BJ (cell line): ENCODE measurements at places on chromosomes 11 and 22. TPM values are rescaled to one million over a fixed set of nuclear protein-coding genes. Genes with fewer than 3 reads are reported as not detected.

The OR51I1 gene
- polyA plus RNA-seq = not detected in 2 replicates

The BAIAP2L2 gene
- polyA plus RNA-seq = 1.2 and 1.3 TPM in 2 replicates

DNA sequence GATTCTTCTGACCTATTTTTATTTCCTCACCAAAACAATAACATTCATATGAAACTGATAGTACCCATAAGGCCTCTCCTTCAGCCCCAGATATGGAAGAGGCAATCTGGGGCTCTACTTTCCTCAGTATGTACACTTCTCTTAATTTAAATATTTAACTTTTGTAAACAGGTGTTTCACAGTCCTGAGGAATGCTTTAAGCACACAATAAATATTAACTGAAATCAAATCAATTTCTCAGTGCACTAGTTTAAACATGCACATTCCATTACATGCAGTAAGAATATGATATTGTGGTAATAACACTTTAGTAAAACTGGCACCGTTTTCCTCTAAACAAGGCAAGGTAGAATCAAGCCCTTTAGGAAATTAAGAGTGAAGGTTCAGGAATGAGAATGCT lies 28.9 kb downstream of the APIP start:
- DNase-seq = no peak

DNA sequence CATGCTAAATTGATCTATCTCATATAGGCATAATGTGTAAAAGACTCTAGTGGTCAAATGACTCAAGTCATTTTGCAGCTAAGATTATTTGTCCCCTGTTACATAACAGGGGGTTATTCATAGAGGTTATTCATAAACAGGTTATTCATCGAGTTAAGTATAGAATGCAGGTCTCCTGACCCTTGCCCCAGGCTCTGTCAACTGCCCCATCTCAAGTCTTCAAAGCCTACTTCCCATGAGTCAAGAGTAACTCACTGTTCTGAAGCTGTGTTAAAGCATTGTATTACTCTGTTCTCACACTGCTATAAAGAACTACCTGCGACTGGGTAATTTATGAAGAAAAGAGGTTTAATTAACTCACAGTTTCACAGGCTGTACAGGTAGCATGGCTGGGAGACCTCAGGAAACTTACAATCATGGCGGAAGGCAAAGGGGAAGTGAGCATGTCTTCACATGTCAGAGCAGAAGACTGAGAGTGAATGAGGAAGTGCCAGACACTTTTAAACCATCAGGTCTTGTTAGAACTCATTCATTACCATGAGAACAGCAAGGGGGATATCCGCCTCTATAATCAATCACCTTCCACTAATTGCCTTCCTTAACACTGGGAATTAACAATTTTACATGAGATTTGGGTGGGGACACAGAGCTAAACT lies 226.2 kb upstream of the BLID start:
- no peak for DNase-seq

- DNase-seq = no peak
Observed at GRCh38 chr22:44391015-44391414, 78.3 kb upstream of the SHISAL1 start.

GRCh38 chr11:58617976-58618557 lies 4.4 kb upstream of the CNTF start:
- no peak for DNase-seq

The DEUP1 gene
- not detected in 2 replicates for polyA plus RNA-seq

- no peak for DNase-seq
Observed at GRCh38 chr11:57479911-57480310, 19.6 kb downstream of the RTN4RL2 start.

The GPR83 gene
- 0.04 TPM in 1 of 2 replicates, not detected in the other for polyA plus RNA-seq

The TRPC6 gene
- polyA plus RNA-seq = 5.3 and 8.2 TPM in 2 replicates

DNA sequence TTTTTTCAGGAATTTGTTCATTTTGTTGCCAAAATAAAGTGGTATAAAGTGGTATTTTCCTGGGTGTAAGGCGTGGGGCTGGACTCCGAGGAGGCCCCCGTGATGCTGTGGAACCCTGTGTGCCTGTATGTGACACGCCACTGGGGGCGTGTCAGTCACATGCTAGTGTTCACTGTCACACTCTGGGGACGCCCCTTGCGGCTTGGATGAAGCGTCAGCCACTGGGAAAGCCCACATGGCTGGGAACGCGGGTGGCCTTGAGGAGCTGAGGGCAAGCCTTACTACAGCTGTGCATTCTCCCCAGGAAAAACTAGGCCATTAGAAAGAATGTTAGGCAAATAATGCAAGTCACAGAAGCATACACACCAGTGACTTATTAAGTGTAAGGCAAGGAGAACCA lies 77.0 kb upstream of the SLC25A18 start:
- DNase-seq = no peak

The PAMR1 gene
- polyA plus RNA-seq = 112 and 131 TPM in 2 replicates

GRCh38 chr11:5818245-5818886 lies 9.6 kb downstream of the OR52N2 start:
- DNase-seq = no peak

The RRAS2 gene
- polyA plus RNA-seq = 29.1 and 60.6 TPM in 2 replicates

The CCDC73 gene
- polyA plus RNA-seq = not detected in 2 replicates

GRCh38 chr11:1761857-1762536 lies 1.7 kb downstream of the CTSD start:
- DNase-seq = no peak
